ENCODE measurements at places on chromosomes 7 and 10. TPM values are rescaled to one million over a fixed set of nuclear protein-coding genes. Genes with fewer than 3 reads are reported as not detected.

The SHH gene
- 0.86 TPM for total RNA-seq

The AFAP1L2 gene
- 17.1 TPM for total RNA-seq

The NUDT13 gene
- 1.2 TPM for total RNA-seq

The RHEB gene
- 426 TPM for total RNA-seq

The HYAL4 gene
- 2.1 TPM for total RNA-seq

The GALNT11 gene
- 41.2 TPM for total RNA-seq

The CPA2 gene
- 0.11 TPM for total RNA-seq

The CLRN3 gene
- total RNA-seq, result not detected

The GRID2IP gene
- 0.09 TPM for total RNA-seq

The IL2RA gene
- total RNA-seq, result not detected

The H2BK1 gene
- not detected for total RNA-seq

The FKBP6 gene
- under 0.01 TPM for total RNA-seq

The STYXL1 gene
- total RNA-seq, result 109 TPM

The IGFBP3 gene
- total RNA-seq, result 265 TPM

The UPK3B gene
- not detected for total RNA-seq

The EPHB6 gene
- total RNA-seq, result 12.9 TPM

The C10orf120 gene
- total RNA-seq, result not detected

The RPA3 gene
- 125 TPM for total RNA-seq

The GDF2 gene
- not detected for total RNA-seq

The TMEM139 gene
- total RNA-seq, result not detected

The SLC16A9 gene
- 11.7 TPM for total RNA-seq

The PDCD11 gene
- total RNA-seq, result 51.3 TPM

The CELF2 gene
- 0.24 TPM for total RNA-seq

The CLCN1 gene
- total RNA-seq, result not detected

Data from Daoy (cell line).